Hematopoietic multipotent progenitor cell treated with erythropoietin and hydrocortisone succinate and interleukin-3 and kit ligand, for 15 days (in vitro differentiated cells): ENCODE measurements at places on chromosomes 13 and 19.

DNA sequence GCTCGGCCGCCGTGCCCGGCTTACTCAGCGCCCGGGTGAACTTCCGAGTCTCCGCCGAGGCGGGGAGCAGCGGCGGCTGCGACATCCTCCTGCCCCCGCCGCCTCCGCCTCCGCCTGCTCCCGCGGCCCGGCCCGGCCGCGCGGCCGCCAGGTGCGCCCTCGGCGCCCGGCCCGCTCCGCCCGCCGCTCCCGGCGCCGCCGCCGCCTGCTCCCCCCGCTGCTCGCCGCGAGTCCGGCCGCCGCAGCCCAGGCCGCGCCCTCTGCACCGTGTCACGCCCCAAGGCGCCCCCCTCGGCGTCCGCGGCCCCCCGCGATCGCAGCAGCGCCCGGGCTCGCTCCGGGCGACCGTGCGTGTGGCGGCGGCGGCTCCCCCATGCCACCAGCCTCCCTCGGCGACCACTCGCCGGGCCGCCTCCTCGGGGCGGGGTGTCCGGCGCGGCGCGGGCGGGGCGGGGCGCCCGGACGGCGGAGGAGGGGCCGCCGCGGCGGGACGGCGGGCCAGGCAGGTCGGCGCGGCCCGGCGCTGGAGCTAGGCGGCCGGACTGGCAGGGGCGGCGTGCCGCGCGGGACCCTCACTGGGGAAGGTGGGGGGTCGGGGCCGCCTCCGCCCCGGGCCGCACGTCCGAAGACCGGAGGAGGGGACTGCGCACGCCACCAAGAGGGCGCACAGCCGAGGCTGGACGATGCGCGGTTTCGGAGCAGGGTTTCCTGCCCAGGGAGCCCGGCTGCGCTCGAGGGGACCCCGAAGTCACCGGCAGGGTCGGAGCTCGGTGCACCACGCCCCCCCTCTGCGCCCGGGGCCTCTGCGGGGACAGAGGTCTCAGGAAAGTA lies 108.6 kb upstream of the DOCK9 start:
- peak; percentile 58 for DNase-seq

DNA sequence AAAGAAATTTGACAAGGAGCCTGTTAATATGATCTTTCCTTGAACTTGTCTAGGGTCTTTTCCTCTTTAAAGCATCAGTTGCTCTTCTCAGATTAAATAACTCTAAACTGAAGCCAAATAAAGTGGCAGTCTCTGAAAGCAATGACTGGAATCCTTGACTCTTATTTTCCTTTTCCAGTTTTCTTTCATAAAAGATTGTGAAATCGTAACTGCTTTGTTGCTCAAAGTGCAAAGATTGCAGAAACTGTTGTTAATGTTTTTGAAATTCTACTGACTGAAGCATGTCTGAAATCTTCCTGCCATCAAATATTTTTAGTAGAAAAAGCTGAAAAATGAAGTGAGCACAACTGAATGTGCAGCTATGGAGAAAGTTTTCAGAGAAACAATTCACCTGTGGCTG lies 1.9 kb downstream of the NHLRC3 start:
- no peak for DNase-seq

GRCh38 chr13:98581971-98582702 lies 5.2 kb upstream of the STK24 start:
- no peak for DNase-seq

DNA sequence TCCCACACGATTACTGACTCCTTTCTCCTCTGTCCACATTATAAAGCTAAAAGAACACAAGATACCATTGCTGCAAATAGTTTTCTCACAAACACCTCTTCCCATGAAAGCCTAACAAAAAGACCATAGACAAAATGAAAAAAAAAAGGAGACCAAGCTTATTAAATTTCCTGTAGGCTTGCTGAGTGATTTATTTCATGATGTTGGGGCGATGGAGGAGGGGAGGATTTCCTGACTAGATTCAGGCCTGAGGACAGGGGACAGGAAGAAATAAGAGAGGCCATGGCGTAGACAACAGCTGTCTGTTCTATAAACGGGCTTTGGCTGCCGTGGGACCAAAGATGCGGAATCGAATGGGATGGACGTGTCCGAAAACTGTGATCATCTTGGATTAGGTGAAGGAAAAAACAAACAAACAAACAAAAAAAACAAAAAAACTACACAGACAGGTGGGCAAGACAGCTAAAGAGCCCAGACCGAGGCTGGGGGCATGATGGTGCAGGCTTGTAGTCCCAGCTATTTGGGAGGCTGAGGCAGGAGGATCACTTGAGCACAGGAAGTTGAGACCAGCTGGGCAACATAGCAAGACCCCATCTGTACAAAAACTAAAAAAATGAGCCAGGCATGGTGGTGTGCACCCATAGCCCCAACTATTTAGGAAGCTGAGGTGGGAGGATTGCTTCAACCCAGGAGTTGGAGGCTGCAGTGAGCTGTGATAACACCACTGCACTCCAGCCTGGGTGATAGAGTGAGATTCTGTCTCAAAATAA lies 5.3 kb downstream of the TMPRSS9 start:
- DNase-seq: no peak

DNA sequence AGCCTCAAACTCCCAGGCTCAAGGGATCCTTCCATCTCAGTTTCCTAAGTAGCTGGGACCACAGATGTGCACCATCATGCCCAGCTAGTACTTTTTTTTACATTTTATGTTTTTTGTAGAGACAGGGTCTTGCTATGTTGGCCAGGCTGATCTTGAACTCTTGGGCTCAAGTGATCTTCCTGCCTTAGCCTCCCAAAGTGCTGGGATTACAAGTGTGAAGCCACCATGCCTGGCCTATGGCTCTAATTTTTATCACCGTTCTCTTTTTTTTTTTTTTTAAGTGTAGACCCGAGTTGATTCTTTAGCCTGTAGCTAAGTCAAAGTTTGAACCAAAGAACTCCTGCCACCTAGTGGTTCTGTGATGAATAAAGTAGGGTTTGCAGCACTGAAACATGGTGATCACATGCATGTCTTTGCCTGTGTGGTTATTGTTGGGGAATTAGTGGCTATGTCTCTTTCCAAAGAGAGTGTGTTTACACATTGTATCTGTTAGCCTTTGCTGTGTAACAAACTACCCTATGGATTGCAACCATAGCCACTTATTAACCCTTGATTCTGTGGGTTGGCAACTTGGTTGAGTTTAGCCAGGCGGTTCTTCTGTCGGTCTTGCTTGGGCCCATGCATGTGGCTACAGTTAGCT lies 11.6 kb downstream of the NFILZ start:
- DNase-seq: no peak

GRCh38 chr19:16970821-16971220 lies 55.8 kb downstream of the CPAMD8 start:
- no peak for DNase-seq

GRCh38 chr19:38196948-38197656 lies 26.9 kb downstream of the DPF1 start:
- DNase-seq: no peak

DNA sequence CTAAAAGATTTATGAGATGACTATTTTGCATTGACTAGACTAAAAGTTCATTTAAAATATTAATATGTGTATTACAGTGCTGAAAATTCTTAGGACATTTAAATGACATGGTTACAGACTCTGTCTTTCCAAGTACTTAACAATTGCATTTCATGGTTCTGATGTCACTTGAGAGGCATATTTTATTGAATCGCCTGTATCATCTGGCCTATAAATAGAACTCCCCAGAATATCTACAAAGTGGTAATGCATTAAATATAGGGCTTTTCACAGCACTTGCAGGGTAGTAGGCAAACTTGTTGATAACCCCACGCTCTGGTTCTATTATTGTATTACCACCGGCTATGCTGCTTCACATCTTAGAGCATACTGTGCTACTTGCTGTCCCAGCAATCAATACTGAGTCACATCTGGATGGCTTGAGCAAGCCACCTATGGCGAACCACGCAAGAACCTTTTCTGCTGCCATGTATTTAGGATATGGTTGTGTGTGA lies 400.6 kb downstream of the HS6ST3 start:
- no peak for DNase-seq

DNA sequence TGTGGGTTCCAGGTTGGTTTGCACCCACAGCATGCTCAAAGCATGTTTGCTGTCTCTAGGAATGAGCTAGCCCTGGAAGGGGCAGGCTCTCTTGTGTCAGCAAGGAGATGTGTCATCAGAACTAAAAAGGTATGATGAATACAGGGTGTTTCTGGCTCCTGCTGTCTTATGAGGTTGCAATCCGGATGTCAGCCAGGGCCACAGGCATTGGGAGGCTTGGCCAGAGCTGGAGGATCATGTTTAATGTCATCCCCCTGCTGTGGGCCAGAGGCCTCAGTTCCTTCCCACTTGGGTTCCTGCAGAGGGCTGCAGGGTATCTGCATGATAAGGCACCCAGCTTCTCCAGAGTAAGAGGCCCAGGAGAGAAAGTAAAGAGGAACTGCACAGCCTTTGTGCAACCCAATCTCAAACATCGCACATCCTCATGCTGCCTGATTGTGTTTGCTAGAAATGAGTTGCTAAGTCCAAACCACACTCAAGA lies 193.6 kb downstream of the COL4A1 start:
- DNase-seq: no peak

DNA sequence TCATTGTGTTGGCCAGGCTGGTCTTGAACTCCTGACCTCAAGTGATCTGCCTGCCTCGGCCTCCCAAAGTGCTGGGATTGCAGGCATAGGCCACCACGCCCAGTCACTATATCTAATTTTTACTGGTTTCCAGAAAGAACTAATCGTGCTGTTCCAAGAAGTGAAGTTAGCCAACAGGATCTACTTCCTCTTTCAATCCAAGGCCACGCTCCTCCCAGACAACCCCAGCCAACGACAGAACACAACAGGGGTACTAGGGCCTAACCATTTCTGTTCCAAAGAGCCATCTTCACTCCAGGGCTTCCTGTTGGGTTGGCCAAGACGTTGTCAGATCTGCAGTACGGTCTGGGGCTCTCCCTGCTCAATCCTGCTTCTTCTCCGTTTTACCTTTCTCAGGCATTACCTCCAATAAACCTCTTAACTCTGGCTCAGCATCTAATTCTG lies 7.0 kb upstream of the LSM14A start:
- no peak for DNase-seq

- DNase-seq: no peak
Observed at GRCh38 chr13:108056278-108056677, 159.1 kb downstream of the LIG4 start.

DNA sequence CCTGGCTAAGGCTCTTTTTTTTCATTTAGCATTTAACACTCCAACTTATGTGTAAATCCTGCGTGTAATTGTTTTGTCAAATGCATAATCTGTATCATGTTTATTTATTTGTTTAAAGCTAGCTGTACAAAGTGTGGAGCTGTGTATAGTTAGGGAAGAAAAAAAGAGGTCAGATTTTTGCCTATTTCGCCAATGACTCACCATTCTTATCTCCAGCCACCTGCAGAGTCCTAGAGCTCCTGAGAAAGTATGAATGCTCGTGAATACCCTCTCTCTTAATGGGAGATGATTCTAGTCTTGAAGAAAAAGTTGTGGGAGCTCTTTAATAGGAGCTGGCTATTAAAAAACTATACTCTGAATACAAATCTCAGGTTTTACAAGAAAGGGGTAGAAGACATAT lies 778.8 kb upstream of the SLITRK5 start:
- DNase-seq: no peak

DNA sequence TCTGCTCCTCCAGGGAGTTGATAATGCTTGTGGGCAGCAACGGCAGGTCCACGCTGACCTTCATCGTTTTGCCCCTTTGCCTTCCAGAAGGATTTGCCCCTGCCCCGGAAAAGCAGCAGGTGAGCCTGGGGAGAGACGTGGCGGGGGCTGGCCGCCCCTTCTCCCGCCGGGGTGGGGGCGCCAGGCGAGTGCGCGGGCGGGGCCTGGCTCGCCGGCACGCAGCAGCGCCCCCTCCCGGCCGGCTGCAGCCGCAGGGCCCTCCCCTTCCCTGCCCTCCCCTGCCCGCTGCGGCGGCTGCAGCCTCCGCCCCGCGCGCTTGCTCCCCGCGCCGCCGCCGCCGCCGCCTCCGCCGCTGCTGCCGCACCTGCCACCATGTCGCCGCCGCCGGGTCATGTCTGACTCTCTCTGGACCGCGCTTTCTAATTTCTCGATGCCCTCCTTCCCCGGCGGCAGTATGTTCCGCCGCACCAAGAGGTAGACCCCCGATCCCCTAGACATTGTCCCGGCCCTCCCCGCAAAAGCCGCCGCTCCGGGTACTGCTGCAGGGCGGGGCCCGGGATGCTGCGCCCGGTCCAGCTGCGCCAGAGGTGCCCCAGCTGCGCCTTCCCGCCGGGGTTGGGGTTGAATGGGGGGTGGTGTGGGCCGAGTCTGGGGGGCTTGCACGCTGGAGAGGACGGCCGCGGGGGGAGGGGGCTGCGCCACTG lies at the start of gene MAST1:
Gene MAST1, plus strand, starts transcription at position 334 of the 704 bp plus-strand sequence. Its CDS starts 58 bp downstream, at position 392.
- DNase-seq: peak; percentile 70

GRCh38 chr13:23469951-23470421 lies 36.5 kb upstream of the SACS start:
- no peak for DNase-seq

GRCh38 chr19:1845642-1846041 lies 2.6 kb downstream of the REXO1 start:
- DNase-seq: no peak

DNA sequence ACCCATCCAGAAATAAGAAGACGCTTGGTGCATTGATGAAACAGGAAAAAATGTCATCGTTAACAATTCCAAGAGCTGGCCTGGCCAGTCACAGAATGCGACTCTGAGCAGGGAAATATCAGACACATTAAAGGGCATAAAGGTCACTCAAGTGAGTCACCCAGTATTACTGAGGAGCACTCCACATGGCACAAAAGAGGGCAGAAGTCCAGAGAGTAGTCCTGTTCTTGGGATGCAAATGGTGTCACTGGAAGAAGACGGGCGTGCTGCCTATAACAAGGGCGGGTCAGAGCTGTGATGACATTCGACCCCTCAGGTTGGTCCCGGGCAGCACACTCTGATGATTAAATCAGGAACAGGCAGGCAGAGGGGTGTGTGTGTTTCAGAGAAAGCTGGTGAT lies 720.3 kb downstream of the UQCRFS1 start:
- no peak for DNase-seq

DNA sequence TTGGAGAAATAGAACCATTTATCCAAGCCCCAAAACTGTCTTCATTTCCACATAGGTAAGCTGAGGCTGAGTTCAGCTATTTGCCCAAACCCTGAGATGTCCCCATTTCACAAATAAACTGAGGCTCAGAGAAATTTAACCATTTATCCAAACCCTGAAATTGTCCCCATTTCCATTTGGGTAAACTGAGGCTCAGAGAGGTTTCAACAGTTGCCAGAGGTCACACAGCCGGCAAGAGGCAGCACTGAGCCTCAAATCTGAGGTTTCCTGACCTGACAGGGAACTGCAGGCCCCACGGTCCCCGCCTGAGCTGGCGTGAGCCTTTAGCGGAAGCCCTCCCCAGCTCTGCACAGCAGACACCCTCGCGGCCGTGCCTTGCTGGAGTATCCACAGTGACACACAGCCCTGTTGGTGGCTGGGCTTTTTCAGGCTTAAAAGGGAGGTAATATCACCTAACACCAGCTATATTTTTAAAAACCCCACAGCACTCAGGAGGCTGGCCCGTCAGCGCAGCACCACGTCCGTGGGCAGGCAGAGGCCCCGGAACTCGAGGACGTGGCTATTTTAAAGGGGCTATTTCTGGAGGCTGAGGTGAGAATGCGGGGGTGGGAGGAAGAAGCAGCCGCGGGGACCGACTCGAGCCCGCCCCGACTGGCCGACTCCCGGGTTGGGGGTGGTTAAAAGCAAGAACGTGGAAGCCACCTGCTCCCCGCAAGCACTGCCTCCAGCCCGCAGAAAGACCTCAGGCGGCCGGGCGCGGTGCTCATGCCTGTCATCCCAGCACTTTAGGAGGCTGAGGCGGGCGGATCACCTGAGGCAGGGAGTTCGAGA lies 18.5 kb downstream of the PTPRS start:
- no peak for DNase-seq

GRCh38 chr13:110232142-110232541 lies 74.8 kb downstream of the COL4A1 start:
- no peak for DNase-seq

GRCh38 chr19:7242601-7243258 lies 51.5 kb downstream of the INSR start:
- no peak for DNase-seq
